ENCODE measurements at places on chromosomes 12 and 14. TPM values are rescaled to one million over a fixed set of nuclear protein-coding genes. Genes with fewer than 3 reads are reported as not detected.

Gene SYNDIG1L
- polyA plus RNA-seq: 0.07 TPM

Gene CCDC177
- polyA plus RNA-seq: 0.02 TPM

Gene BDKRB2
- 4.0 TPM for polyA plus RNA-seq

Gene C14orf180
- 11.6 TPM for polyA plus RNA-seq

Gene RTL1
- polyA plus RNA-seq: 40.6 TPM

Gene KRT77
- polyA plus RNA-seq: not detected

Gene PPM1A
- 60.0 TPM for polyA plus RNA-seq

Gene PTPRQ
- 0.96 TPM for polyA plus RNA-seq

DNA sequence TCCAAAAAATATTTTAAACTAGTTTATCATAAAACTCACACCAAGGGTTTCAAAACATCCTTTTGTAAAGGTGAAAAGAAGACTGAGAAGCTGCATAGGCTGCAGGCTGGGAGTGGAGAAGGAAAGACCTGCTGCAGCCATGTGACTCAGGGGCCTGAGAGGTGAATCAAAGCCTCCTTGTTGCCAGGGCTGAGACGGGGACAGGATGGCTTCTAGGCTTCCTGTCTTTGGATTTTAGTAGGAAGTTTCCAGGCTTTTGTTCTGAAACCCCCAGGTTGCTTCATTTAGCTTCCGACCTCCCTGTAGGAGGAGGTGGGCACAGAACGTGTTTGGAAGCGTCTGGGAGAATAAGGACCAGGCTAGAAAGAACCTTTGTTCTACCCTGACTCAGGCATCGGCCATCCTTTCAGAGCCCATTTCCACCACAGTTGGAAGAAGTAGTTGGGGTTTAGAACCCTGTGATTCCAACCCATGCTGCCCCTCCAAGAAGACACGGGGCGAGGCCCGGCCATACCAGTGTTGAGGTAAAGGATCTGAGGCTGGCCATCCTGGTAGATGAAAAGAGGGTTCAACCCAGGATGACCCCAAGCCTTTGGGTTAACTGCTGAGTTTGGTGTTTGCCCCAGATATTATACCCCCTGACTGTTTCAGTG, 122.4 kb downstream of the SLC25A47 start:
- DNase-seq: no peak

- no peak for DNase-seq
Observed at GRCh38 chr14:103624860-103625259, 4.2 kb upstream of the KLC1 start.

- DNase-seq: peak; percentile 33
Observed at GRCh38 chr14:54572316-54572715, 5.4 kb downstream of the SAMD4A start.

- DNase-seq: no peak
Observed at GRCh38 chr12:41801261-41801660, 343.4 kb downstream of the GXYLT1 start.

- DNase-seq: peak; percentile 93
Observed at GRCh38 chr14:102096569-102097188, 9.8 kb upstream of the HSP90AA1 start.

DNA sequence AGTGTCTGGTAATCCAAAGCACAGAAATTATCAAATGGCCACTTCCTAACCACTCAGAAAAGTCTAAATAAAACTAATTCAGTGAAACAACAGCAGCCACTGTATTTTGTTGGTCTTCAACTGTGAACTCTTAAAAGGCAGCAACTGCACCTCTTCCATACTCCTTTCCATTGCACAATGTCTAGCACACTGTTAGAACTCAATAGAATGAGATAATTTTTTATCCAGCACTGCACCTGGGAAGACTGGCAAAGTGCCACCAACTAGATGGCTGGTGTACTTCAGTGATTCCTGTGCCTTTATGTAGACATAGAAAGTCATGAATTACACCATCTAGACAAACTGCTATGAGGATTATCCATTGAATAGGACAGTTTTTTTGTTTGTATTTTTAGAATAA, 26.2 kb downstream of the LGR5 start:
- no peak for DNase-seq

- no peak for DNase-seq
Observed at GRCh38 chr14:37363661-37364060, 165.9 kb downstream of the MIPOL1 start.

- DNase-seq: no peak
Observed at GRCh38 chr14:81179631-81180030, 41.1 kb downstream of the GTF2A1 start.

DNA sequence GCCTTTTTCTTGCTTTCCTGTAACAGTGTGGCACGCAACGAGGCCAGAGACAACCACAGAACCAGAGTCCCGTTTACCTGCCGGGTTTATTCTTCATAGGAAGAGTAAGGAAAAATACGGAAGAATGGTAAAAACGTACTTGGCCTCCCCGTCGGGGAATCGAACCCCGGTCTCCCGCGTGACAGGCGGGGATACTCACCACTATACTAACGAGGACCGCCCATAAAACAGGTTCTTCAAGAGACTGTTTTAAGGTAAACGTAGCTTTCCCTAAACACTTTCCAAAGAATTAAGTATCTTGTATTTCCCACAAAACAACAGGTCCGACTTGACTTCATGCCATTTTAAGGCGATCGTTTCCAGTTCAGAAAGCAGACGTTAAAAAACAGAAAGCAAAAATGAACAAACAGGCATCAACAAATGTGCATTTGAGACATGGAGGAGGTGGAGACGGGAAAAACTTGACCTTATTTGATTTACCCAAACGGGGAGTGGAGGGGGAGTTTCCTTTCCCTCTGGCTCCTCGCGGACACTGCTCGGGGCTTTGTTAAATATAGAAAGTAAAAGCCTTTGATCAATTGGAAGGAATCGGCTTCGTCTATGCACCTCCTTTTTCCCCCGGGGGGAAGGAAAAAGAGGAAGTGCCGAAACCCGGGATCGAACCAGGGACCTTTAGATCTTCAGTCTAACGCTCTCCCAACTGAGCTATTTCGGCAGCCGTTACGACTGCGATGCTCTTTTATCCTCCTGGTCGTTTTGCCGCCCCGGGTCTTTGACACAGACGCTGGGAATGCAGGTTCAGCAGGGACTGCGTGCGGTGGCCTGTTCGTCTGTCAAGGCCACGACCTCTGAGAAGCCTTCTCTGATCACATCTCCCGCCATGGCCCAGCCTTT, 13.0 kb upstream of the UBC start:
- peak; percentile 95 for DNase-seq

- DNase-seq: no peak
Observed at GRCh38 chr14:72856530-72857266, 37.2 kb downstream of the DPF3 start.

GRCh38 chr12:111978545-111978944, 34.4 kb downstream of the TMEM116 start:
- DNase-seq: no peak

GRCh38 chr14:35821564-35822411, 4.3 kb upstream of the BRMS1L start:
- peak; percentile 29 for DNase-seq
